ENCODE measurements at places on chromosomes 4 and X.

DNA sequence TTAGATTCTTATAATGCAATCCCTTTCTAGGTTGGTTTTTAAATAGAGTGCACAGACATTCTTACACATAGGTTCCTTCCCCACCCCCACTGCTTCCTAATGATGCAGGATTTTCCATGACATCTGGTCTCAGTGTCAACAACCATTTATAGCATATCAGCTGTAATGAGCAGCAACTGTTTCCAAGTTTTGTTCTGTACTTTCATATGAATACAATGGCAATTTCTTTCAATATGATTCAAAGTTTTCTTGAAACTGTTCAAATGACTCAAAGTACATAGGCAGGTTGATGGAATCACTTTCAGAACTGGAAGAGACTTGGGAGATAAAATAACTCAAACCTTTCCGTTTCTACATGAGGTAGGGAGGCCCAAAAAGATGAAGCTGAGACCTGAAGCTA lies 220.7 kb downstream of the CAMK2D start:
- DNase-seq, result no peak

DNA sequence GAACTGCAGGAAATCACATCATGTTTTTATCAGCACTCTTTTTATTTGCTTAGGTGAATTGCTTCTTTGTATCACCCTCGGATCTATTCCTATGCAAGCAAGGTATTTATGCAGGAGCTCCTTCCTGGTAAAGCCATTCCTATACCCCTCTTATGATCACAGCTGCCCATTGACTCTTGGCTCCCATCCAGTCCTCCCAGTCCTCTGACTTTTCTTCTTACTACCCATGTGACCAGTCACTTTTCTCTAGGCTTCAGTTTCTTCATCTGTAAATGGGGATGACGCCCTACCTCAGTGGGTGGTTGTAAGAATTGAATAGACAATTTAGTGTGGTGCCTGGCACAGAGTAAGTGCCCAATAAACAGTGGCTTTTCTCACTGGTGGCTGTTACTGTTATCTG lies 144.9 kb downstream of the FHIP1A start:
- no peak for DNase-seq

GRCh38 chrX:83630662-83631061 lies 122.6 kb downstream of the POU3F4 start:
- DNase-seq, result no peak

DNA sequence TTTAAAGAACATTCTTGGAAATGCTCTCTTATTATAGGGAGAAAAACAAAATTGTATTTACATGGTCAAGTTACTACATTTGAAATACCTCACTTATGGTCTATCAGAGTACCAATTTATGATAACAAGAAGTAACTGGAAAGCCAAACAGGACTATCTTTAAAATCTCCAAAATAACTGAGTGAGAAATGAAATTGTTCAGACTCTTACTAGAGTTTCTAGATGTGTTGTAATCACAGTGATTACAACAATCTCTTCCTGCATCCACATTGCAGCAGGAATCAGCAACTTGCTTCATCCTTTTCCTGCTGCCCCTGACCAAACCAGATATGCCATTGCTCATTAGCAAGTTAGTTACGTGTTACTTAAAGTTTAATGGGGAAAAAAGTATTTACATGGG lies 245.2 kb upstream of the SMIM31 start:
- DNase-seq, result no peak

DNA sequence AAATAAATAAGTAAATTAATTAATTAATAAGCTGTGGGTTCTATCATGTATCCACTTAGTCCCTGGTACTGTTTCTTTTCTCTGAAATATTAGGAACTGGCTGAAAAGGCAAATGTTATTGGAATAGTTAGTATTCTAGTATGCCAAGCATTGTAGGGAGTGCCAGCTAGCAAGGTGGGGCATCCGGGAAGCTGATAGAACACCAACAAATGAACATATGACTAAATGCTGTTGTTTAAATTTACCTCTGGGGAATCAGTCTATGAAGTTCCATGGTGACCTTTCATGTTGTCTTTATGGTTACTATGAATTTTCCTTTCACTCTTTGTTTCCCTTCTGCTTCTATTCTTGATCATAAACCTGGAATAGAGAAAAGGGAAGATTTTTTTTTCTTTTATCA lies 32.7 kb downstream of the NUDT6 start:
- DNase-seq, result no peak

GRCh38 chrX:48754238-48754637 lies 7.3 kb upstream of the GLOD5 start:
- DNase-seq, result no peak

DNA sequence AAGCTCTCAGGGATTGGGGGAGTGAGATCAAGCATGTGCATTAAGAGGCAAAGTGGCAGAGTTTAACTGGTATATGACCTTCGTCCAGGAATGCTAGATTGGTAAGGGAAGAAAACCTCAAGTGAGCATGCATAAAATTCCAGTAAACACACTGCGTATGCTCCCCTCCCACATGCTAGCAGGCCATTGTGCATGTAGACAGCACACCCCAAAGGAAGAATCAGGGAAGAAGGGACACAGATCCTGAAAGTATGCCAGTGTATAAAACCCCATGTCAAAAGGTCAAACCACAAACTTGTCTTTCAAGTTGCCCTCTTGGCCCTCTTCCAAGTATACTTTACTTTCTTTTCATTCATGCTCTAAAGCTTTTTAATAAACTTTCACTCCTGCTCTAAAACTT lies 405.2 kb upstream of the CNKSR2 start:
- no peak for DNase-seq

DNA sequence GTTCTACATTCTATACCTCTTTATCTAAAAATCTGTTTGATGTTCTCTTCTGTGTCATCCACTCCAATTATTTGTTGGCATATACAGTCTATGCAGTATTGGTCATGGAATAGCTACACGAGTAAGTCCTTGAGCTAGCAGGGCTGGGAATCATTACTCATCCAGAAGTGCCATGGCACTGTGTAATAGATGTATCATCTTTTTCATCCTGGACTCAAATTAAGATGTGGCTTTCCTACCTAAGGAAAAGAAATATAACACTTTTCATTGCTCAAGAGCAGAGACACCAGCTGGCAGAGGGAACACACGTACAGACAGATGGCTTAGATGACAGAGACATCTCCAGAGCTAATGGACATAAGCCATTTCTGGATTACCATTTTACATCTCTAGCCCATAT lies 159.8 kb downstream of the FAM13A start:
- peak; percentile 45 for DNase-seq

DNA sequence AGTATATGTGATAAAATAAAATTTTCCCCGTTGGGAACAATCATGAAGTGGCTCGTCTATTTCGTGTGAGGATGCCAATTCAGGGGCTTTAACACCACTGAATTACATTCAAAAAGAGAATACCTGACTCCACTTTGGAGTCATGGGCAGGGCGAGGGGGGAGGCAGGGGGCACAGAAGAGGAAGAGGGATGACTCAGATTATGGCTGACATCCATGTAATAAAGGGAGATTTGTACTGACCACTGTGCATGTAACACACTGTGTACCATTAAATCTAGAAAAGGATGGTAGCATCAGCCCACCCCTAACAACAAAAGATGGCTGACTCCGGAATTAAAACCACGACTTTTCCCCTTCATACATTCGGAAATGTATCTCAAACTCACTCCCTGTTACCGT lies 1.3 kb downstream of the SLC9A7 start:
- DNase-seq, result no peak

DNA sequence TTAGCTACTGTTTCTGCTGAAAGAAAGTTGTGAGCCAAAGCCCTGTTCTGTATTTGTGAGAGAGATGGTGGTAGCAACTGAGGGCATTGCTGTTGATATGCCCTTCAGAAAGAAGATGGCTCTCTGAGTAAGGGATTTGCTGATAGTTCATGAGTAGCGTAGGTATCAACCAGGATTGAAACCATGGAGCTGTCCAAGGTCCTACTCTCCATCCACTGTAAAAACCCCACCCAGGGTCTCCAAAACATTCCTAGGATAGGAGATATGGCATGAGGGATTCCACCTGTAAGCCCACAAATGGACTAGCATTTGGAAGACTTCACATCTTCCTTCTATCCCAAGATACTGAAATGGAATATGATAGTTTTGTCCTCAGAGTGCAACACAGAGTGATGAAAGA lies 277.1 kb upstream of the PRKX start:
- DNase-seq, result no peak

- no peak for DNase-seq
These were observed 40.5 kb downstream of the CASP6 start for GRCh38 chr4:109662771-109663170.

- DNase-seq, result no peak
These were observed 127.3 kb upstream of the FAT4 start for GRCh38 chr4:125187226-125188176.

GRCh38 chr4:67926485-67926884 lies 36.8 kb downstream of the TMPRSS11A start:
- no peak for DNase-seq

DNA sequence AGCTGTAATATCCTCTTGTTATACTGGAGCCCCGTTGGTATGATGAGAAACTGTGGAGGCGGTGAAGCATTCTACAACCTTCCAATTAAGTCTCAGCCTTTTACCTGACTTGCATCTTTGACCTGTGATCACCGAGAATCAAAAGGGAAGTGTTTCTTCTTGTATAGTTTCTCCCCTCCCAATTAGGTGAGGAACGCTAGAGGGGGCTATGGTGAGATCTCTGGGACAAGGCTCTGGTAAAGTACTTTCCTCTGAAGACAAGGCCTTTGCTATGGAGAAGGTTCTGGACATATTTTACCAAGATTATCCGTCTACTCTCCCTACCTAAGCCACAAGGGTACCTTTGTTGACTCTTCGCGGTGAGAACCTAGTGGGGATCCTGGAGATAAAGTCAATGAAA lies 111.3 kb downstream of the CBLL2 start:
- DNase-seq, result no peak

- DNase-seq, result no peak
These were observed 64.5 kb downstream of the MID1 start for GRCh38 chrX:10555846-10556245.

GRCh38 chrX:16666541-16666940 lies 16.6 kb downstream of the S100G start:
- DNase-seq, result no peak

GRCh38 chrX:119654112-119654531 lies 38.8 kb downstream of the SEPTIN6 start:
- DNase-seq, result no peak

DNA sequence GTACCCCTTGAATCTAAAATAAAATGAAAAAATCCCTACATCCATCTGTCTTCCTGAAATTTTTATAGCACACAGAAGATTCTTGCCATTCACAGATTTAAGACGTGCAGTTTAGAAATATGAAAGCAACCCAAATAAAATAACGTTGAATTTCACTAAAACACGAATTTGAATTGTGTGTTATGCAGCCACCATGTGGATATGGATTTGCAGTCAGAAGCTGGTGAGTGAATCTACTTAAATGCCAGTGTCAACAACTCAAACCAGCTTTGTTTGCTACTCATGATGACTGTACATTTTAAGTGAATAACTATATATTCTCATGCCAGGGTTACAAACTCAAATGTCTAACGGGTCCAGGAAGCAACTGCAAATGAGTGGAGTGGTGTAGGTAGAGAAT lies 173.0 kb upstream of the HAND2 start:
- DNase-seq, result no peak

GRCh38 chr4:156109943-156110900 lies 156.6 kb upstream of the CTSO start:
- no peak for DNase-seq

DNA sequence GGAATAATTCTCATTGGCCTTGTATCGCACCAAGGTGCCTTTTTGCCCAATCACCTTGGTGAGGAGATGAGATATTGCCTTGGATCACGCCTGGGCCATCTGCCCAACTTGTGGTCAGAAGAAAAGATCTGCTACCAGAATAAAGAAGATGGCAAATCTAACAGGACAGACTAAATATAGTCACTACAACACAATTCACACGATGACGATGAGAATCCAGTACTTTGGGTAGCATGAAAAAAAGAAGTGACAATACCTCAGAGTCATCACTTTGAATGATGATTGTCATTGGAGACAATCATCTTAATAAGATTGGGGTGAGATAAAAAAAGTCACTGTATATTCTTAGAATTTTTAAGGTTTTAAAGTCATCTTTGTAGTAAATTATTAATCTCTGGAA lies 7.3 kb upstream of the MSL3 start:
- no peak for DNase-seq

DNA sequence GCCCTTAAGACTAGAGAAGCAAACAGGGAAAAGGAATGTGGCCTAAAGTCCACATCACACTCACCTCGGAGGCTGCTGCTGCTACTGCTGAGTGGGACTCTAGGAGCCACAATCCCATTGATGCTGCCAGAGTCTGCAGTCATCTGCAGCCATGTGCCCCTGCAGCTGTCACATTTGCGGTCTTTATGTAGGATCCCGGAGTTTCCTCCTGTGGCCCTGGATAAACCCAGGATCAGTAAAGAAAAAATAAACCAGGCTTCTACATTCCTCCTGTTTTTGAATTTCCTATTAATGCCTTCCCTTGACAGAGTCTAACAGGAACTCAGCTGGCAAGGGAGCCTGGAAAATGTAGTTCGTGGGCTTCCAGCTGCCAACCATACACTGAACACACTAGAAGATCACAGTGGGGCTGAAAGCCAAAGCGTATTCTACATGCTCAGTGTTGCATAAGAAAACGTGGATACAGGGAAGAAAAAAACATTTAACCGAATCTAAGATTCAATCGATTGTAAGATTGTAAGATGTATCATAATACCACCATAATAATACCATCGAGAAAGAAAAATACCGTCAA lies 10.3 kb upstream of the PHEX start:
- DNase-seq, result no peak

DNA sequence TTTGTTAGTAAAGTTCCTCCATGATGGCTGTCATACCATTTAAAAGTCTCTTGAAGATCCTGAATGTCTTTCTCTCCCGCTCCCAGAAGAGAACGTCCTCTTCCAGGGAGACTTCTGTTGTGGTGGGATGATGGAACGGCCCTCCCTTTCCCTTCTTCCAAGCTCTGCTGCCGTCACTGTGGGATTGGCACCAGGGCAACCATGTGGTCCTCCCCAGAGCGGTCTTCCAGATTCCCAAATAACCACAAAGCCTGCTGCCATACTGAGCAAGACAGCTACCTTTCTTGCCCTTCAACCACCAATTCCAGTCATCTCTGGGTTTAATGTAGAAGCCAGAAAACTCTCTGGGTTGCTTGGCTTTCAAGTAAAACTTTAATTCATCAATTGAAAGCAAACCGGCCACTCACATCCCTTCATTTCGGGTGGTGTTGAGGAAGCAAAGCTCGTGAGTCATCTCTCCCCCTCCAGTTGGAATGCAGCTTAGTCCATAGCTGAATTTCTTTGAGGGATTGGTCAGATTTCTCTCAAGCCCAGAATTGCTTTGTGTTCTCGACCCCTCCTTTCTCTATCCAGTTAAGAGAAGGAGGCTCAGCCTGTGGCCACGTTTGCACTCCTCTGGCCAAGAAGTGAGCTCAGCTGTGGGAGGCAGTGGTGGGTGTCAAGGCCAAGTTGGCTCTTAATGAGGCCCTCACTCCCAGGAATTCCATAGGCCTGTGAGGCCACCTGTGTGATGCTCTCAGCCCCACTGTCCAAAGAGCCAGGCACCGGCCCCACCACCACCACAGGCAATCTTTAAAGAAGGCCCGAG lies 36.9 kb downstream of the FHDC1 start:
- no peak for DNase-seq

- DNase-seq, result no peak
These were observed 116.4 kb downstream of the PPA2 start for GRCh38 chr4:105357258-105357980.

- DNase-seq, result no peak
These were observed 23.1 kb upstream of the PWWP3B start for GRCh38 chrX:106144755-106145639.
